ENCODE measurements at places on chromosomes 13 and 19. TPM values are rescaled to one million over a fixed set of nuclear protein-coding genes. Genes with fewer than 3 reads are reported as not detected.
A peak's percentile ranks its signal among the peaks of the same experiment; 100 is the strongest.

GRCh38 chr13:38868399-38868798, 122.2 kb downstream of the STOML3 start:
- no peak for DNase-seq

- DNase-seq = no peak
These were observed 1225.0 kb upstream of the MIR17HG start for GRCh38 chr13:90122531-90122930.

DNA sequence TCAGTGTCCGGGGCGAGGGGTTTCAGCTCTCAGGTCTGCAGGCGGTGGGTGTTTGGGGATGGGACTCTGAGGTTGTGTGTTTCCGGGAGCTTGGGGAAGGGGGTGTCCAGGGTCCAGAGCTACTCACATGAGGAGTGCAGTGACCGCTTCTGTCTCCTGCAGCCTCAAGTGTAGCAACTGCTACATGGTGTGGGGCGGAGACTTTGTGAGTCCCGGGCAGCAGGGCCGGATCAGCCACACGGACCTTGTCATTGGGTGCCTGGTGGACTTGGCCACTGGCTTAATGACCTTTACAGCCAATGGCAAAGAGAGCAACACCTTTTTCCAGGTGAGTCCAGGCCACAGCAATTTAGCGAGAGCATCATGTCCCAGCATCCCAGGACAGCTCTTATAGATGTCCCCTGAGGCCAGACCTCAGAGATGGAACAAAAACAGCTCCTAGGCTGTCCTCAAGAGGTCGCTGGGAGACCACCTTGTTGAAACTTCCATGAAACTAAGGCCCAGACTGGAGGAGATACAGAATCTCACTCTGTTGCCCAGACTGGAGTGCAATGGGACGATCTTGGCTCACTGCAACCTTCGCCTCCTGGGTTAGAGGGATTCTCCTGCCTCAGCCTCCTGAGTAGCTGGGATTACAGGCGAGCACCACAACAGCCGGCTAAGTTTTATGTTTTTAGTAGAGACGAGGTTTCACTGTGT, 44.9 kb downstream of the RYR1 start:
- peak; percentile 69 for DNase-seq

PPP2R1A gene
- total RNA-seq = 237 TPM

LTBP4 gene
- total RNA-seq = 123 TPM

KMT2B gene
- total RNA-seq = 60.0 TPM

ZFP14 gene
- total RNA-seq = 2.2 TPM
